ENCODE measurements at places on chromosomes 12 and 14.

GRCh38 chr14:103545219-103545914 lies 16.4 kb downstream of the TRMT61A start:
- no peak for DNase-seq

DNA sequence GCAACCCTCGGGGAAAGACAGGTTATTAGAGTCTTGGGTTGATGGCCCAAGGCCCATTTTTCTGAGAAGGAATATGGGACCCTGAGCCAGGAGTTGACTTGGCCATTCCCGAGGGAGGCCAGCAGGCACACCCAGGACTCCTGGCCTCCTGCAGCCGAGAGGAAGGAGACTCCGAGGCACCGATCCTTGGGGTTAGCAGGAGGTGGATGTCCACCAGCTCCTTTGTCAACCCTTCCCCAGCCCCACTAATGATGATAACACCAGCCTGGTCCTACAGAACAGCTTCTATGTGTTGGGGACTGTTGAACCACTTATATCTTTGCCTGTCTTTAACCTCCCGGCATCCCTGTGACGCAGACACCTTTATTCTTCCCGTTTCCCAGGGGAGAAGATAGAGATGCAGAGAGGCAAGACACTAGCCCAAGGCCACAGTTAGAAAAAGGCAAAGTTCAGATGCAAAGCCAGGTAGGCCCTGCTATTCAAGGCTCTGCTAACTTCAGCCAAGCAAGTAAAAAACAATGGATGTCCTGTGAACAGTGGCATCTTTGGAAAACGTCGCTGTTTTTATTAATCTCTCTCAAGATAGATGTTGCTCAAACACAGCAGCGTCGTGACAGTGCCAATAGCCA lies 767.3 kb upstream of the TBX3 start:
- DNase-seq: no peak

DNA sequence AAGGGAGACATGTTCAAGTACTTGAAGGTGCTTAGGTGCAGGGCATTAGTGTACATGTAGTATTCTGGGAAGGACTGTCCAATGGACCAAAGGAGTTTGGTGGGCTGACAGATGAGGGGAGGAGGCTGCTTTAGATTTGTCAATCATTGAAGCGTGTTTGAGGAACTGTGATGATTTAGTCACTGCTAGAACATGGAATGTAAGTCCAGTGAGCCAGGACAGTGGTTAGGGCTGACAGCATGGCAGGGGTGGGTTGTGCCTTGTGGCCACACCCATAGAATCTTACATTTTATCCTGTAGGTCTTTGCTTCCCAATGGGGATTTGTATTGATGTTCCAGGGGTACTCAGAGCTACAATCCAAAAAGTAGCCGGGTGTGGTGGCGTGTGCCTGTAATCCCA lies 24.6 kb downstream of the DIP2B start:
- DNase-seq: no peak

- no peak for DNase-seq
These were observed 94.6 kb downstream of the PPM1A start for GRCh38 chr14:60343571-60344071.

DNA sequence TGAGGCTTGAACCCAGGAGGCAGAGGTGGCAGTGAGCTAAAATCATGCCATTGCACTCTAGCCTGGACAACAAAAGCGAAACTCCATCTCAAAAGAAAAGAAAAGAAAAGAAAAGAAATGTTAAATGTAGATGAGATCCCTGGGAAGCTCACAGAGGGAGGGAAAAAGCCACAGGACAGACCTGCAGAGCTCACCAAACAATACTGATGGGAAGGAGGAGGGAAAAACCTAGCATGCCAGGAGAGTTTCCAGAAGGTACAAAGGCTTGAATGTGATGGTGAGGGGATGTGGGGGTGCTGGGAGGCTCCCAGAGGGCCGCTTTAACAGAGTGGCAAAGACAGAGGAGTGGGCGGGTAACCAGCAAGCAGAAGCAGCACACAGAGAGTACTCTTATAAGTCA lies 72.3 kb downstream of the PTPN21 start:
- no peak for DNase-seq

GRCh38 chr12:127942981-127943380 lies 324.0 kb upstream of the TMEM132C start:
- DNase-seq: no peak

- DNase-seq: no peak
These were observed 472.7 kb upstream of the FLRT2 start for GRCh38 chr14:85057221-85057620.

DNA sequence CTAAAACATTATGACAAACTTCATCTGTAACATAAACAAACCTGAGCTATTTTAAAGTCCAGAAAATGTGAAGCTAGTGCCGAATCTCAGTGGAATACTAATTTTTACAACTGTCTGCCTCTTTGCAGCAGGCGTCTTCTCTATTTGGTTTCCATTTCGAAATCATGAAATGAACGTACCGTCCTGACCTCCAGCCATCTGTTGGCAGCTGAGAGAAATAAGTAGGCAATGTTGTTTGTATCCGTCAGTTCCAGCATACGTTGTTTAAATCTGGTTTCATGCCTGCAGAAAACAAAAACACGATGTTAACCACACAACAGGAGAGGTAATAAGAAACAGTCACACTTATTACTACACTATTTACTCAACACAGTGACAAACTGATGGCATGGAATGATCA lies 54.3 kb upstream of the KCNJ8 start:
- no peak for DNase-seq

- no peak for DNase-seq
These were observed 74.8 kb upstream of the TCL1B start for GRCh38 chr14:95611293-95611880.

DNA sequence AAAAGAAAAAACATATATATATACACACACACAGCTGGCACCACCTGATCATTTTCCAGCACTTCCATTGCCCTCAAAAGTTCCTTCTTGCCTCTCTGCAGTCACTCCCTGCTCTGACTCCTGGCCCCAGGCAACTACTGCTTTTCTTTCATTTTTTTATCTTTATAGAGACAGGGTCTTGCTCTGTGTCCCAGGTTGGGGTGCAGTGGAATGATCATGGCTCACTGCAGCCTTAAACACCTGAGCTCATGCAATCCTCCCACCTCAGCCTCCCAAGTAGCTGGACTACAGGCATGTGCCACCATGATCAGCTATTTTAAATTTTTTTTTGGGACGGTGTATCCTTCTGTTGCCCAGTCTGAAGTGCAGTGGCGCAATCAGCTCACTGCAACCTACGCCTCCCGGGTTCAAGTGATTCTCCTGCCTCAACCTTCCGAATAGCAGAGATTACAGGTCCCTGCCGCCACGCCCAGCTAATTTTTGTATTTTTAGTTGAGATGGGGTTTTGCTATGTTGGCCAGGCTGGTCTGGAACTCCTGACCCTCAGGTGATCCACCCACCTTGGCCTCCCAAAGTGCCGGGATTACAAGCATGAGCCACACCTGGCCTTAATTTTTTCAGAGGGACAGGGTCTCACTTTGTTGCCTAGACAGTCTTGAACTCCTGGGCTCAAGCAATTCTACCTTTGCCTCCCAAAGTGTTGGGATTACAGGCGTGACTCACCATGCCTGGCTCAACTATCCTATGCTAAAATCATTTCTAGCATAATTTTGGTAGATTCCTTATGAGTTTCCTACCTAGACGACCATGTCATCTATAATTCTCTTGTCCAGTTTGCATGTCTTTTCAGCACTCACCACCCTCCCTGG lies 7.8 kb downstream of the HSP90AA1 start:
- DNase-seq: no peak

- no peak for DNase-seq
These were observed 5.6 kb downstream of the KRR1 start for GRCh38 chr12:75505706-75506312.

- no peak for DNase-seq
These were observed 69.3 kb downstream of the ETV6 start for GRCh38 chr12:11718768-11719253.

- no peak for DNase-seq
These were observed 1.1 kb downstream of the DIP2B start for GRCh38 chr12:50505675-50506530.

All from nephron progenitor cell (in vitro differentiated cells).